Peyer's patch (tissue), 4 donors: ENCODE measurements at places on chromosomes 3 and 15. TPM values are rescaled to one million over a fixed set of nuclear protein-coding genes. Genes with fewer than 3 reads are reported as not detected.

GRCh38 chr15:34794590-34795206, 651 bp downstream of the ACTC1 start:
- H3K27ac ChIP-seq: no peak overlapping the region
- H3K4me1 ChIP-seq: no peaks in the 10 kb centered on the region
- peaks cover 4% of the 10 kb centered on the region for H3K27me3 ChIP-seq
- H3K36me3 ChIP-seq: no peaks in the 10 kb centered on the region
- no peak for DNase-seq

GRCh38 chr15:66040211-66040892, 171.1 kb downstream of the RAB11A start:
- no peaks in the 10 kb centered on the region for H3K4me1 ChIP-seq
- H3K27ac ChIP-seq: no peak overlapping the region
- H3K4me3 ChIP-seq: no peak overlapping the region
- DNase-seq: no peak
- H3K27me3 ChIP-seq: no peaks in the 10 kb centered on the region

Gene ITIH1
- total RNA-seq: not detected

DNA sequence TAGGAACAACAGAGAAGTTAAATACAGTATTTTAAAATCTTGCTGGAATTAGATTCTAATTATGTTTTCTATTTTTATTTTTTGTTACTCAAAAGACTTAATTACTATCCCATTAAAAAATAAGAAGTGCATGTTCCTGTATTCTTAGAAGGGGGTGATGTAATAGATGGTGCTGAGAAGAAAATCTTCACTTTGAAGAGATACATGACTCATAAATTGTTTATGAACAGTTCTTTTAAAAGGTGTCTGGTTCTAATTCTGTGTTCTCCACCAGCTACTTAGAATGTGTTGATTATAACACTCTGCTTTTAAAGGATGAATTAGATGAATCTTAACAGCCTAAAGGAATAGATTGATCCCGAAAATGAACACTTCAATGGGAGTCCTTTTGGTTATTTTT, 8.2 kb downstream of the RCN2 start:
- no peak overlapping the region for H3K4me3 ChIP-seq
- no peaks in the 10 kb centered on the region for H3K27me3 ChIP-seq
- H3K27ac ChIP-seq: no peak overlapping the region
